Posterior cingulate gyrus (tissue), 11 donors: ENCODE measurements at places on chromosomes 2 and 18.

DNA sequence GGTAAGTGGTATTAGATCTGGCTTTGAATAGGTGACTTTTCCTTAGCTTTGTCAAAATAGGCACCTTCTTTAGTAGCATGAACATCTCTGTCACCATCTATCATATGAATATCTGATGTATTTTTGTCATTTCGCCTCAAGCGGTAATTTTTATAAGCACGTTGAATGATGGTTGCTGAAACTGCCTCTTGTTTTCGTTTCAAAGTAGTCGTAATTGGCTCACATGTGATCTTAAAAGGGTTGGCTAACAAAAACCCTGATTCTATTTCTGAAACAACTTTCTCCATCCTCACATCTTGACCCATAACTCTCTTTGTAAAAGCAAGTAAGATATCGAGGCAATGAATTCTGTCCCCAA is 29.8 kb upstream of the SCN9A start:
- no peak for DNase-seq

DNA sequence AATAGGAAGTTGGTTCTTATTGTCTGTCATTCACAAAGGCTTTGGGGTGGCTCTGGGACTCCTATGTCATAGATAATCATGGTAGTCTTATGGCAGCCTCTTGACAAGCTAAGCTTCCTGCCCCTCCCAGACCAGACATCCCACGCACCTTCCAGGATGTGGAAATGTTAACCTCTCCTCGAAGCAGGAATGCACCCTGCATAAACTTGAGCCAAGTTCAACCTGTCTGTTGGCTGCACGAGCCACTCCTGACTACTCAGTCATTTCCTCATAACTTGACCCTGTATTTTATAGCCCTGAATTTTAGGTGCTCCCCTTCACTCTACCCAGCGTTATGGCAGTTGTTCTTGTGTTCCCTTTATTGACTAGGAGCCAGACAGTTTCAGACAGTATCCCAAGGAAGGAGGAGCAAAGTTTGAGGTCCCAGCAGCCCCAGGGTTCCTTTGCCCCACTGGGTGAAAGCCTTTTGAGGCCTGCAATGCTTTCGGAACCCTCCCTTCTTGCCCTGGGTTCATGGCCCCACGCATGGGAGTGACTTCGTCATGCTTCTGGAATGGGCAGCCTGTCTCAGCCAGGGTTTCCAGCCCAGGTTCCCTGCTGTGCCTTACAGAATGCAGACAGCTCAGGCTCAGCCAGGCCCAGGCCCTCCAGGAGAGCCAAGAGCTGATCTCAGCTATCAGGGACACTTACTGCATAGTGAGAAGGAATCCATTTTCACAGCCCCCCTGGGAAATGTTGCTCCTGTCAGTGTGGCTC is 15.6 kb upstream of the INO80C start:
- DNase-seq, result no peak

- no peak for DNase-seq
Measured at GRCh38 chr2:107411267-107411666, 415.4 kb upstream of the RGPD4 start.

DNA sequence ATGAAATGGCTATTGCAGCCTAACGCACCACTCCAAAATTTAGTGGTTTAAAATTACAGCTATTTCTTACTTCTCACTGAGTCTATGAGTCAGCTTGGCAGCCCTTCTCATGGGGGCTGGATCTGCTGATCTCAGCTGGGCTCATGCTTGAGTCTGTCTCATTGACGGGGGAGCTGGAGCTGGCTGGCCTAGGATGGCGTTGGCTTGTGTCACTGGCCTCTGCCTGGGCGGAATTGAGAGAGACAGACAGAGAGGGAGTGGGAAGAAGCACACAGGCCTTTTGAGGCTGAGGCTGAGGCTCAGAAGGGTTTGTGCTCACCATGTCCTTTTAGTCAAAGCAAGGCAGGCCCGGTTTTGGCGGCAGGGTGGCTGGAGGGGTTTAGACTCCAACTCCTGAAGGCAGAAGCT is 412.1 kb upstream of the MYT1L start:
- peak; percentile 80 for DNase-seq

DNA sequence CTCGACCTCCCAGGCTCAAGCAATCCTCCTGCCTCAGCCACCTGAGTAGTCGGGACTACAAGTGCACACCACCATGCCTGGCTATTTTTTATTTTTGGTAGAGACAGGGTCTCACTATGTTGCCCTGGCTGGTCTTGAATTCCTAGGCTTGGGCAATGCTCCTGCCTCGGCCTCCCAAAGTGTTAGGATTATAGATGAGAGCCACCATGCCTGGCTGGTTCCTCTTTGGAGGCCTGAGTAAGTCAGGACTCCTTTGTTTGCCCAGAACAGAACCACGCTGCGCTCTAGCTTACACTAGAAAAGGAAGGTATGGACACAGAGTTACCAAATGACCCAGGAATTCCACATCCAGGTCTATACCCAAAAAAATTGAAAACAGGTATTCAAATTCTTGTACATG is 135.9 kb upstream of the SLC1A4 start:
- no peak for DNase-seq

DNA sequence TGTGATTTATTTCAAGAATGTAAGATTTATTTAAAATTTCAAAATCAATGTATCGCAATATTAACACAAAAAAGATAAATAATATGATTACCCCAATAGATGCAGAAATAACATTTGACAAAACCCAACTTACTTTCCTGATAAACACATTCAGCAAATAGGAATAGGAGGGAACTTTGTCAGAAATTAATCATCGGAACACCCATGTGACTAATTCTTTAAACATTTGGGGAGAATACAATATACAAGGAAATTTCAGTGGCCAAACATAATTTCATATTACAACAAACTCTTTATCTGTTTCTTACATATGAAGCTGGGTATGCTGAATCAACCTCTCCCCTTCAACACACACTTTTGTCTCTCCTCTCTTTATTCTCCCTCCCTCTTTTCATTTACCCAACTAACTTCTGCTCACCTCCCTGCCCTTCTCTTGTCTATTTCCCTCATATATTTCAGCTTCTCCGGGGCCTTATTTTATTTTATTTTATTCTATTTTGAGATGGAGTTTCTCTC is 309.6 kb upstream of the CNTNAP5 start:
- no peak for DNase-seq

DNA sequence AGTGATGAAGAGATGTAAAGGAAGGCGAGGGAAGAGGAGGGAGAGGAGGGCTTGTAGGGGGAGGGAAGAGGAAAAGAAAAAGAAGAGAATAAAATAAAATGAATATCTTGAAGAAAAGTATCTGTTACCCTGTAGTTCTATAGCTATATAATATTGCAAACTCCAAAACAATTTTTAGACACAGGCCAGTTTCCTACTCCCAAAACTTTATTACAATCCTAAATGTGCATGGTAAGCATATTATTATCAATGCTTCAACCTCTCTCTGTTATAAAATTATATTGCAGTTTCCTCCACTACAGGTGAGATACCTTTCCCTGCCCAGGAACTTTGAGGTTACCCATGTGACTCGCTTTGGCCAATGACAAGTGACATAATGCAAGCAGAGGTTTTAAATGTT is 1351.6 kb upstream of the NRXN1 start:
- no peak for DNase-seq

DNA sequence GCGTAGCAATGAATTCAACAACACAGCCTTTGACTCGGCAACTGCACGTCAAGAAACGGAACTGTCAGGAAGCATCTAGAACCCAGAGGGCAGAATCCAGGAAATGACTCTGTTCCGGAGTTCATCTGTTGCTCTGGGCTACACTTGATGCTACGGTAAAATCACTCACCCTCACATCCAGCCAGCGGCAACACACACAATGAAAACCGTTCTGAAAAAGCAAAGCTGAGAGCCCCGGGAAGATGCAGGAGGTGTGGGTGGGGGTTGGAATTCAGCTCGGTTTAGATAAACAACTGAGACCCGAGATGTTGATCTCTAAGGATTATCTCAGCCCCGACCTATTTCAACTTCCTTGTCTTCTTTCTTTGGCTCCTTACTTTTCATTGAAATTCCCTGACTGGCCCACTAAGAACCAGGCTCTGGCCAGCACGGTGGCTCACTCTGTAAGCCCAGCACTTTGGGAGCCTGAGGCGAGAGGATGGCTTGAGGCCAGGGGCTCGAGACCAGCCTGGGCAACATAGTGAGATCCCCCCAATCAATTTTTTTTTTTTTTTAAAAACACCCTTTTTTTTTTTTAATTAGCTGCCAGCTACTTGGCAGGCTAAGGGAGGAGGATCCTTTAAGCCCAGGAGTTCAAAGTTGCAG is 13.3 kb upstream of the RAB17 start:
- DNase-seq, result no peak

GRCh38 chr2:190840569-190841172 is 40.0 kb upstream of the GLS start:
- no peak for DNase-seq

DNA sequence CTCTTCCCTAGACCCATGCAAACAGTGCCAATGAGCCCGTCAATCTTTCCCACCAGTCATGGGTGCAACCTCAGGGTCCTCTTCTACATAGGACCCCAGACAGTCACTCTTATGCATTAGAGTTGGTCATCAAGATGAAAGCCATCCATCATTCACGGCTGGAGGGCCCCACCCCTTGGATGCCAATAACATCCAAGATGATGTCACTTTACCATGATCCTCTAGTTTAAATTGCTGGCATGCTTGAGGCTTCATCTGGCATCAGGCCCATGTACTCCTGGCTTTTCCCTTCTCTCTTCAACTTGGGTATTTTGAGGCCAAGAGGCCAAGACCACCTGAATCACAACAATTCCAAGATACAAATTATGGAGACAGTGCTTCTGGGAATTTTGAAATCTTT is 91.1 kb upstream of the MAPK4 start:
- no peak for DNase-seq

GRCh38 chr18:59501920-59502273 is 142.8 kb upstream of the LMAN1 start:
- DNase-seq, result no peak

DNA sequence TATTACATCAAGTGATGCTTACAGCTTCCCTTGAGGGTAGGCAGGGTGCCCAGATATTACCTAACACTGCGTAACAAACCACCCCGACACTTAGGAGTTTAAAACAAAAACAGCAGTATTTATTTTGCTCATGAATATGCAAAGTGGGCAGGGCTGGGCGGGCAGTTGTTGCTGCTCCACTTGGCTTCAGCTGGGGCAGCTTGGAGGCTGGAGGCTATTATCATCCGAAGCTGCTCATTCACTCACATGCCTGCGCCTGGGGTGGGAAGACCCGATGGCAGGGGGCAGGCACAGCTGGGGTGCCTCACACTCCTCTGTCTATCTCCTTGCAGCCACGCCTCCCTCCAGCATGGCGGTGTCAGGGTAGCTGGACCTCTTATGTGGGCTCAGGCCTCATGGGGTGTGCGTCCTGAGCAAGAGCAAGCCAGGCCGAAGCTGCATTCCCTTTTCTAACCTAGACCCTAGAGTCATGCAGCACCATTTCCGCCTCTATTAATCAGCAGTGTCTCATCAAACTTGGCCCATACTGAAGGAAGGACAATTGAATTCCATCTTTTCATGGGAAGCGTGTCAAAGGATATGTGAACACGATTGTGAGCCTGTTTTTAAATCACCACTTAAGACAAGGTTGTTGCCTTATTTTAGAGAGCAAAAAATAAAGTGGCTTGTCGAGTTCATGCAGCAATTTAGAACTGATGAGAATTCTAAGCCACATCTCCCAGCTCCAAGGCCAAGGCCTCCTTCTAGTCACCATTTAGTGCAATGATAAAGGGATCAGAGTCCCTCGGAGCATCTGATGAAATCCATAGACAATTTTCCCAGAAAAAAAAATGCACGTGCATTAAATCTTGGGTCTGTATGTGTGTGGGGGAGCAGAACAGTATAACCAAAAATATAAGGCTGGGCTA is 54.9 kb downstream of the SDC1 start:
- DNase-seq, result no peak

DNA sequence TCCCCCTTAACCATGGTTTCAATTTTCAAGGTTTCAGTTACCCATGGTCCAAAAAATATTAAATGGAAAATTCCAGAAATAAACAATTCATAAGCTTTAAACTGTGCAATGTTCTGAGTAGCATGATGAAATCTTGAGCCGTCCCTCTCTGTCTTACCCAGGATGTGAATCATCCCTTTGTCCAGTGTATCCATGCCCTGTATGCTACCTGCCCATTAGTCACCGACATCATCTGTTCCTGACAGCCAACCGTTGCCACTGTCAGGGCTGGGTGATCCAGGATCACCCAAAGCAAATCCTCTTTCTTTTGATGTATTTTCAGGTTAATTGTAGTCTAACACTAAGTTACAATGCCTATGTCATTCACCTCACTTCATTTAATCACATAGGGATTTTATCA is 15.7 kb upstream of the OLA1 start:
- no peak for DNase-seq

DNA sequence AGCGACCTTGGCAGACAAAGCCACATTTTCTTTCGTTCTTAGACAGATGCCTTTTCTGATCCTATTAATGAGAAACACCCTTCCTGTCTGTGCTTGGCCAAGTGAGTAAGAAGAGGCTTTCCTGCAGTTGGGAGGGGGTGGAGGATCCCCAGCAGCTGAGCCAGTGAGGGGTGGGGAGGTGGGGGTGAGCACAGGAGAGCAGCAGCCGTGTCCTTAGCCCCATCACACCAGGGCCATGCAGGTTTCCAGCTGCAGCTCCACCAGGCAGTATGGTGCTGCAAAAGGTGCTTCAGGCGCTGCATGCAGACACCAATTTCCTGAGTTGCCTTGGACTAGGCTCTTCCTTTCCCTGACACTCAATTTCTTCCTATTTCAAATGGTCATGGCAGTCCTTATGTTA is 123.3 kb upstream of the SIX2 start:
- no peak for DNase-seq

DNA sequence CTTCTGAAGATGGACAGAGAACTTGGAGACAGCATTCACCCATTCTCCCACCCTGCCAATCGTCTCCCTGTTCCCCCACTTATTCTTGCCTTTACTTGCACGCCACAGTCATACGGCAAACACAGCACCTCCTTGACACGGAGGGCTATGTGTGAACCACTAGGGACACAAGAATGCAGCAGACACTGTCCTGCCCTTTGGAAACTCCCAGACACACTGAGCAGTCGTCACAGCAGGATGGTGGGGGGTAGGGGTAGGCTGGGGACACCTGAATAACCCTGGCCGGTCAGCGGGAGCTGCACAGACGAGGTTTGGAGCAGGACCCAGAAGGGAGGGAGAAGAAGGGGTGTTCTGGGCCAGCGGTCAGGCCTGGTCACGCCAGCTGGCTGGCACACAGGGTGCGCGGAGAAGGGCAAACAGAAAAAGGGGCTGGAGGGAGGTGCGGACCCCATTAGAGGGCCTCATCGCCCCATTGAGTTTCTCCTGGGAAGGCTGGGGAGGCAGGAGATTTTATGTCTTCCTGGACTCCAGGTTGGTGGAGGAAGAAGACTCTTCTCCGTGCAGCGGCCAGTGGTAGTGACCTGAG is 40.0 kb upstream of the FOSL2 start:
- no peak for DNase-seq

DNA sequence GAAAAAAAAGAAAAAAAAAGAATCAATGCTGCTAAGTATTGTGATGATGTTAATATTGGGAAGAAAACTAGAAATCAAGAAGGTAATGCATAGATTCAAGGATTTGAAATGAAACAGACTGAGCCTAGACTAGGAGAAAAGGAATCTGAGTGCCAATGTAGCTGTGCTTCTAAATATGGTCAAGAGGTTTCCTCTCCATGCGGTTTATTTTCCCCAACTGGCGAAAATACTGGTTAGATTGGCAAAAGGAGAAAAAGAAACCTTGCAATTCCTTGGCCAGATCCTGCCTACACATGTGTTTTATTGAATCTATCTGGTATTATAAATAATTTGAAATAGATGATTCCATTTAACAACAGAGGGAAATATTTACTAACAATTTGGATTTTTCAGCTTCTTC is 5.7 kb downstream of the SCN3A start:
- DNase-seq, result no peak
